Right cardiac atrium (tissue), 5 donors: ENCODE measurements at places on chromosomes 12 and 14. TPM values are rescaled to one million over a fixed set of nuclear protein-coding genes. Genes with fewer than 3 reads are reported as not detected.

PRPH gene
- 0.57 TPM for total RNA-seq

TAS2R7 gene
- total RNA-seq = not detected

GAS2L3 gene
- total RNA-seq = 3.4 TPM

PTMS gene
- 144 TPM for total RNA-seq

NUMB gene
- 40.8 TPM for total RNA-seq

SERPINA10 gene
- total RNA-seq = not detected

GRCh38 chr12:116127859-116128258 is 149.6 kb downstream of the MED13L start:
- DNase-seq = no peak

GRCh38 chr12:4591180-4591687 is 29.2 kb downstream of the DYRK4 start:
- DNase-seq = no peak

- DNase-seq = no peak
Observed at GRCh38 chr12:39503439-39503838, 60.5 kb upstream of the KIF21A start.

- DNase-seq = no peak
Observed at GRCh38 chr14:96165493-96166436, 38.9 kb upstream of the BDKRB2 start.

- no peak for DNase-seq
Observed at GRCh38 chr14:105325716-105326567, 11.4 kb downstream of the PACS2 start.

GRCh38 chr14:78946949-78947348 is 776.8 kb downstream of the NRXN3 start:
- DNase-seq = no peak

GRCh38 chr12:70839544-70839943 is 81.0 kb downstream of the PTPRR start:
- no peak for DNase-seq

GRCh38 chr14:51168215-51168613 is 71.8 kb upstream of the TMX1 start:
- no peak for DNase-seq

GRCh38 chr14:74562515-74563232 is 49.4 kb downstream of the LTBP2 start:
- DNase-seq = no peak

- peak; percentile 79 for DNase-seq
Observed at GRCh38 chr12:53543539-53543938, 36.3 kb upstream of the NPFF start.

- DNase-seq = no peak
Observed at GRCh38 chr12:52291267-52291935, at the start of gene KRT81. Gene KRT81 (minus strand): TSS chr12:52291534. CDS start chr12:52291465, 69 bp downstream.

- DNase-seq = no peak
Observed at GRCh38 chr14:25026476-25027137, 23.3 kb downstream of the STXBP6 start.

DNA sequence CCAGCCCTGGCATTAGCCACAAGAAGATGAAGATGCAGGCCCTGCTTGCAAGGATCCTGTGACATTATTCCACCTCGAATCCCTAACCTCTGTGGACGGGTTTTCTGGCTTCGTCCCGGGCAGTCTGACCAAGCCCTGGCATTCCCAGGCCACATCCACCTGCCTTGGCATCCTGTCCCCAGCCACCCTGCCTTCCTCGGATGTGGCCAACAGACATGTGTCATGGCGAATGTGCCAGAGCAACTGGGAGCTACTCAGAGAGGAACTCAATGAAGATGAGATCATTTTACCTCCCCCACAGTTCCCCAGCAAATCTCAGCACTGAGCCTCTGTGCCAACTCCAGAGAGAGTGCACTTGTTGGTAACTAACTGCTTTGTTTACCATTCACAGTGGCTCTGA is 33.5 kb upstream of the KCNA5 start:
- no peak for DNase-seq

GRCh38 chr14:87999277-87999676 is 5.7 kb upstream of the GPR65 start:
- DNase-seq = no peak

DNA sequence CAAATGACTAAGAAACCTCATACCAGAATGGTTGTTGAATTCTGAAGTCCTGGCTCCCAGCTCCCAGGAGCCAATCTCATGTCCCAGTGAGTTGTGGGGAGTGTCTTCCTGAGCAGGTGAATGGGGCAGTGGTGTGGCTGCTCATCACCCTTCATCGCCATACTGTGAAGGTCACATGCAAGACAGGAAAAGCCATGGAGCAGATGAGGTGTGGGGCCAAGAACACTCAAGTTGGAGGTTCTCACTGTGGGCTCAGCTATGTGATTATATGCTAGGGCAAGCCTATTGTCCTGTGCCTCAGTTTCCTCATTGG is 16.6 kb upstream of the TSPAN11 start:
- no peak for DNase-seq
